BE2C (cell line): ENCODE measurements at places on chromosomes 6 and 20.

- DNase-seq = no peak
These were observed 32.7 kb upstream of the FANCE start for GRCh38 chr6:35419417-35419816.

GRCh38 chr6:124633655-124634054 lies 328.6 kb upstream of the RNF217 start:
- no peak for DNase-seq

- DNase-seq = no peak
These were observed 385.9 kb upstream of the RUNX2 start for GRCh38 chr6:44942201-44942600.

DNA sequence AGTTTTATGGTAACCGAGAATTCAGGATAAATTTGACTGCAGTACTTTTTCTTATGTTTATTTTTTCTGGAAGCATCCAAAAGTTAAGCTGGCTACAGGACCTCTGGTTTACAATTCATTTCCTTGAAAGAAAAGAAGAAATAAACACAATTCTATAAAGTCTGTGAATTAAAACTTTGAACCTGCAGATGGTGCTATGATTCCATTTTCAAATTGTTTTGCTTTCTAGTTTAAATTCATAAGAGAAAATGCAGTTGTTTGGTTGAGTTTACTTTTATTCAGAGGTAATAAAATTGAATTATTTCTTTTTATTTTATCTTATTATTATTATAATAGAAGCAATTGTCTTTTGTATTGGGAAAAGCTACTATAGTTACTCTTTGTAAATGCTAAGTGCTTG lies 1.8 kb upstream of the VIP start:
- DNase-seq = no peak

- DNase-seq = no peak
These were observed 2.5 kb downstream of the TRIM38 start for GRCh38 chr6:25965058-25965457.
